ENCODE measurements at places on chromosomes 3 and 15.
A peak's percentile ranks its signal among the peaks of the same experiment; 100 is the strongest.

DNA sequence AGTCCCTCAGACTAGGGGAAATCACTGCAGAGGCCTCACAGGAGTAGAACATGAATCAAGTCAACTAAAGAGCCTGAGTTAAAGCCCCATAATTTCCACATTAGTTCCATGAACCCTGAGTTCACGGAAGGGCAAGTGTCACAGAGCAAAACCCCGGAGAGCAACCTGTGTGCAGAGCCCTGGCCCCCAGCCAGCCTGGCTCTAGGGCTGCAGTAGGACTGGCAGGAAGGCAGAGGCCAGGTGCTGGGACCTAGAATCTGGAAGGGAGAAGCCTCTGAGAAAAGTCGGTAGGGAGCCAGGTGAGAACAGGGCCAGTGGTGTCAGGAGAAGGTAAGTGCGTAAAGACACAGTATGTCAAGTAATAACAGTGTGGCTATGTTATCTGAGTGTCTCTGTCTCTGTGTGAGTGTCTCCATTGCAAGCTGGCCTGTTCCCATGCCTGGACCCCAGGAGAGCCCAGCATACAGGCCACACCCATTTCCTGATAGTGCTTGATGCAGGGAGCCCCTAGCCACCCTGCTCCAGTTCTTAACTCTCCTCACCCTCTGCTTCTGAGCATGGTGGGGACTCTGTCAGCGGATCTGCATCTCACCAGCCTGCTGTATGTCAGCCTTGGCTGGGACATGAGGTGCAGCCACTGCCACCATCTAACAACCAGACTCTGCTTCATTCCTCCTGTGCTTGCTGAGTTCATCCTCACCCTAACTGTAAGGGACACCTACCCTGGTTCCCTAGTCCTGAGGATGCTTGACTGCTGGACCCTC, 11.3 kb upstream of the MANF start:
- no peak for DNase-seq

DNA sequence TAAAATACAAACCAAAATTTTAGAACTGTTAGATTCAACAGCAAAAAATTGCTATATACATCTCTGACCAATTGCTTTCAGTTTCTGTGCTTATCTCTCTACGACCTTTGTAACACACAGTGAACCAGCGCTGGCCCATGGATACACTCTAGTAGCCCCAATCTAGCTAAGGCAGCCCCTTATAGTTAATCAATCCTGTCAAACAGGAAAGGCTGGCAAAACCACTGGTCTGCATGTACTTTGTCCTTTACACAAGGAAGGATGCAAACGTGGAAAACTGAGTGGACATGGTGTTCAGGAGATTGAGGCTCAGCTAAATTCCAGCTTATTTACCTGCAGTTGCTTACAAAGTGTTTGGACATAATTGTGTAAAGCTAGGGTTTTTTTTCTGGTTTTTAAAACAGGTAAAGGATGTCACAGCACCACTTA, 25.9 kb downstream of the ADGRG7 start:
- no peak for DNase-seq

GRCh38 chr3:150968341-150969035, 4.0 kb downstream of the CLRN1 start:
- DNase-seq = no peak

- DNase-seq = no peak
Measured at GRCh38 chr3:5036858-5037257, 57.6 kb downstream of the BHLHE40 start.

GRCh38 chr3:132290833-132291232, 26.4 kb upstream of the ACP3 start:
- no peak for DNase-seq

- DNase-seq = no peak
Measured at GRCh38 chr15:91855684-91856489, 2.4 kb downstream of the SLCO3A1 start.

DNA sequence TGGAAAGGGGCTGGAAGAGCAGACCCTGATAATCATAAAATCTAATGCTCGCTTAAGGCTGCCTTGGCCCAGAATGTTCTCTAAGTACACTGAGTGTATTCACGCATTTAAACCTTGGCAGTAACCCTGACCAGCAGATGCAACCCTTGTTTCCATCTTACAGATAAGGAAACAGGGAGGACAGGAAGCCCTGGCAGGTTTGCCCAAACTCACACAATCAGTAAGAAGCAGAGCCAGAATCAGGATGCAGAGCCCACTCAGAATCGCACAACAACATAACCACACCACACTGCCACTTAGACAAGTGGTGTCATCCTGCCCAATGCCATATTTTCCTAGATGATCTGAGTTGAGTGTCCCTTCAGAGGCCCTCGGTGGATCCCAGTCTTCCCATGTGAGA, 214.5 kb upstream of the HES1 start:
- no peak for DNase-seq

GRCh38 chr3:28140664-28141063, 100.8 kb upstream of the CMC1 start:
- DNase-seq = no peak

GRCh38 chr15:70039917-70040316, 57.8 kb downstream of the TLE3 start:
- no peak for DNase-seq

GRCh38 chr15:70722266-70723121, 40.9 kb downstream of the UACA start:
- no peak for DNase-seq

GRCh38 chr15:45429941-45430792, 51.8 kb upstream of the GATM start:
- DNase-seq = peak; percentile 57

GRCh38 chr3:61531528-61531927, 29.8 kb upstream of the PTPRG start:
- DNase-seq = no peak
